ENCODE measurements at places on chromosomes 11 and 22. TPM values are rescaled to one million over a fixed set of nuclear protein-coding genes. Genes with fewer than 3 reads are reported as not detected.

DNA sequence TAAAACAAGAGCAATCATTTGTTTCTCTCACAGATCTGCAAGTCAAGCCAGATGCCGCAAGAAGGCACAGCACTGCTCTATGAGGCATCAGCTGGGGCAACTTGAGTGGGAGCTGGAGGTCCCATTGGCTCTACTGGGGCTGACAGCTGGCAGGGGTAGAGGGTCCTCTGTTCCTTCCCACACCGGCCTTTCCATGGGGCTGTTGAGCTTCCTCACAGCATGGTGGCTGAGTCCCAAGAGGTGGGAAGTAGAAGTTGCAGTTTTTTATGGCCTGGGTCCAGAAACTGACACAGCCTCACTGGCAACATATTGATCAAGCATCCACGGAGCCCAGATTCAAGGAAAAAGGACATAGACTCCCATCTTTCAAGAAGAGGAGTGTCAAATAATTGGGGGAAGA is 34.4 kb downstream of the RPL3 start:
- DNase-seq = no peak

HYOU1 gene
- total RNA-seq = 108 TPM

GRCh38 chr22:19383292-19383691 is 48.2 kb downstream of the HIRA start:
- no peak for DNase-seq

- no peak for DNase-seq
Observed at GRCh38 chr11:11615086-11615485, 6.7 kb downstream of the GALNT18 start.

GRCh38 chr11:18265949-18266348 is at the start of gene SAA1:
SAA1 (plus strand) TSS chr11:18266264; CDS start chr11:18266888, 624 bp downstream.
- no peak for DNase-seq

- DNase-seq = peak; percentile 50
Observed at GRCh38 chr11:120334894-120335462, 1.2 kb upstream of the ARHGEF12 start.

DNA sequence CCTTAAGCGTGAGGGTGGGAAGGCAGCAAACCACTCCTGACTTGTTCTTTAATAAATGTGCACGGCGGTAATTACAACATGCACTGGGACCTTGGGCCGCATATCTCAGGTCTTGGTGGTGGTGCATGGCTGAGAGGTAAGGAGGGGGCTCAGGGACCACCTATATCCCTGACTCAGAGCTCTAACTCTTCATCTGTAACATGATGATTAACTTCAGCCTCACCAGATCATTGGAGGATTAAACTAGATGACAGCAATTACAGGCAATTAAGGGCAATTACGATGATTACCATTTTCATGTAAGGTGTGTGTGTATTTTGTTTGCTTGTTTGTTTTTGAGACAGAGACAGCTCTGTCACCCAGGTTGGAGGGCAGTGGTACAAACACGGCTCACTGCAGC is 45.0 kb downstream of the FBLN1 start:
- DNase-seq = no peak

EIF4ENIF1 gene
- 26.6 TPM for total RNA-seq

MFNG gene
- total RNA-seq = 148 TPM

GRCh38 chr11:16812274-16812673 is 73.8 kb downstream of the C11orf58 start:
- no peak for DNase-seq

DNA sequence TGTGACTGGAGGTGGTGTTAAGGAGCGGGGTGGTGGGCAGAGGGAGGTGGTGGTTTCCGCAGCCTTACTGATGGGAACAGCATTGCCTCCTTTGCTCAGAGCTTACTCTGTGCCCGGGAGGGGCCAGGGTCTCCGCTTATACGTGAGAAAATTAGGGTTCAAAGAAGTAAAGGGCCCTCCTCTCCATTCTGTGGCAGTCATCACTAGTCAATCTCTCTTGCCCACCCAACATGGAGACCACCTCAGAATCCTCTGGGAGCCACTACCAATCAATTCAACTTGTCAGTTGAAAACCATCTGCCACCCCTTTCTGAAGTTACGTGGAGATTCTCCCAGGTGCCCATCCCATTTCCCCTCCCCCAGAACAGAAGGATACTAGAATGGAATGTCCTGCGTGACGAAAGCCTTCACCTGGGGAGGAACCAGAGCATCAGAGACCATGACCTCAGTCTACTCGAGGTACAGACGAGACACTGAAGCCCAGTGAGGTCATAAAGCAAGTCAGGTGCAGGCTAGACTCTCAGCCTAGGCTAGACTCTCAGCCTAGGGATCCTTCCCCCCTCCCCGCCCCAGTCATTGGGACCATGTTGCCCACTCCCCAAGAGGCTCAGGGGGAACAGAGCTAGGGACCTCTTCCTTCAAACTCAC is 2.0 kb downstream of the SELENOM start:
- no peak for DNase-seq

GRCh38 chr11:112318184-112318591 is 57.5 kb upstream of the PLET1 start:
- DNase-seq = no peak

OR51B6 gene
- not detected for total RNA-seq

DBX1 gene
- not detected for total RNA-seq

SLC22A25 gene
- not detected for total RNA-seq

- peak; percentile 44 for DNase-seq
Observed at GRCh38 chr22:35337932-35338331, 38.2 kb downstream of the TOM1 start.

RAB36 gene
- 0.17 TPM for total RNA-seq

DNA sequence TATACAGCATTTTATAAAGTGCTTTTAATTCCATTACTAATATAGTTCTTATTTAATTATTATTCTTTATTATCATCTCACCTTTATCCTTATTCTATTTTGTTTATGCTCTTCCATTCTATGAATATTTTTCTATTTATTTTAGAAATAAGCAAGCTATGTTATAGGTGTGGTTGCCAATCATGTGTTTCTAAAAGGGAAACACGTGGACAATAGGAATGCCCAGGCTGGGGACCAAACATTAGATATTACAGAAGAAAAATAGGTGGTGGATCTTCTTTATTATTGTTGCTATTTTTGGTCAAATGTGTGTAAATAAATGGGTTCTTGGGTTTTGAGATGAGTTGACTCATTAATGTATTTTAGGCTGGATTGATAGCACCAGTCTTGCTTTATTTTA is 438.3 kb downstream of the RAB38 start:
- no peak for DNase-seq

INSC gene
- not detected for total RNA-seq

DNA sequence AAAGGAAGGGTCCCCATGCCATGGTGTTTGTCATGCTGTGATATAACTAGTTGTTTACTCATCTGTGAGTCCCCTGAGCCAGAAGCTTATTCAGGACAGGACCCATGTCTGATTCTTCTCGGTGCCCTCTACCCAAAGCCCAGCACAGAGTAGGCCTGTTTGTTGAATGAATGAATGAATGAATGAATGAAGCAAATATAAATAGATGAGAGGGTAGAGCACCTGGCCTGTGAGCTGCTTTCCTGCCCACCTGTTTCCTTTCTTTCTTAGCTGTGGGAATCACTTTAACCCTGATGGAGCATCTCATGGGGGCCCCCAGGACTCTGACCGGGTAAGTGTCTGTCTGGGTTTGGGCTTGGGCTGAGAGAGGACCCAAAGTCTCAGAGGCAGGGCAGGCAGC is 7.2 kb downstream of the CCS start:
- no peak for DNase-seq

GRCh38 chr22:50302564-50302963 is 4.9 kb downstream of the PLXNB2 start:
- no peak for DNase-seq

DNA sequence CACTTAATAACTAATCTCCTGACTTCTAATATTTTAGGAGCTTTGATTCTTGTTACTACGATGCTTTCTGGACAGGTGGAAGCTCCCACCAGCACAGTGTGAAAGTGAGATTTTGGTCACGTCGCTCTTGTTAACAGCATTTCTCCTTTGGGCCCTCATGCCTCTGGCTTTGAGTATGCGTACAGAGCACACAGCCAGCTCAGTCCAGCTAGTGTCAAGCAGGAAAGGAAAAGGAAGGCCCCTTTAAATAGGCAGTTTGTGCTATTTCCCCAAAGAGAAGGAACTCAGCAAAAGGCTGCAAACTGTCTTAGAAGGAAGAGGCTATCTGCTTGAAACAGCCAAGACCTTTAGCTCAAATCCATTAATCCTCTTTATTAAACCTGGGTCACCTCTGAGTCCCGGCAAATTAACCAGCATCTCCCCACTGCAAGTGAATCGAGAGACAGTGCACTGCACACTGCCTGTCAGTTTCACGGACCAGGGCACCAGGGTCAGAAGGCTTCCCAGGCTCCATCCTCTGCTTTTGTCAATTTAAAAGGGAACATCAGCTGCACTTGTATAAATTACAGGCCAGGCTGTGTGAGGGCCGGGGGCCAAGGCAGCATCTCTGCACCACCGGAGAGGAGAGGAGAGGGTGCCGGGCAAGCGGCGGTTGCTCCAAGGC is 34.7 kb downstream of the OPCML start:
- no peak for DNase-seq

UBQLNL gene
- total RNA-seq = 0.32 TPM

GRCh38 chr11:65420506-65420905 is 2.1 kb upstream of the NEAT1 start:
- DNase-seq = peak; percentile 53

DCUN1D5 gene
- 16.2 TPM for total RNA-seq

IL10RA gene
- 661 TPM for total RNA-seq

DNA sequence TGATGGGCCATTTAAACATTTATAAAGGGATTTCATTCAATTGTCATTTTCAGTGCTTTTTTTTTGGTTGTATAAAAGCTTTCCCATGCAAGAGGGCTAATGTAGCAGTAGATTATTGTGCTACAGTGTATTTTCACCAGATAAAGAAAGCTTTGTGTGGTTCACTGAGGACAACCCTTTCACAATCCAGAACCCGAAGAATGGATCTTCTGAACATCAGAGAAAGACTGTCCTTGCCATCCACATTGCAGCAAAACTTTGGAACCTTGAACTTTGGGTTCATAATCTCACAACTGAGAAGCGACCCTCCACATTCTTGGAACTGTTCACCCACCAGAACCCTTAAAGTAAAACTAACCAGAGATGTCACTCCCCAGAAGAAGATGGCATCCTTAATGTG is 9.3 kb downstream of the APOBEC3H start:
- DNase-seq = no peak

DNA sequence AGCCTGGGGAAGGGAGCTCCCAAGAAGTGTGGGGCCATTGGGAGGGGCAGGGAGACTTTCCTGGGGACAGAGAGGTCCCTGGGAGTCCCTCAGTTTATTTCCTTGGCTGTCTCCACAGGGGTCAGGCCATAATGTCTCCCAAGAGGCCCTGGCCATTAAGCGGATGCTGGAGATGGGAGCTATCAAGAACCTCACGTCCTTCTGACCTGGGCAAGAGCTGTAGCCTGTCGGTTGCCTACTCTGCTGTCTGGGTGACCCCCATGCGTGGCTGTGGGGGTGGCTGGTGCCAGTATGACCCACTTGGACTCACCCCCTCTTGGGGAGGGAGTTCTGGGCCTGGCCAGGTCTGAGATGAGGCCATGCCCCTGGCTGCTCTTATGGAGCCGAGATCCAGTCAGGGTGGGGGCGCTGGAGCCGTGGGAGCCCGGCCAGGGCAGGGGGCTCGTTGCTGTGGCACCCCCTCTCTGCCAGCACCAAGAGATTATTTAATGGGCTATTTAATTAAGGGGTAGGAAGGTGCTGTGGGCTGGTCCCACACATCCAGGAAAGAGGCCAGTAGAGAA is 58.4 kb downstream of the ST3GAL4 start:
- DNase-seq = no peak

DNA sequence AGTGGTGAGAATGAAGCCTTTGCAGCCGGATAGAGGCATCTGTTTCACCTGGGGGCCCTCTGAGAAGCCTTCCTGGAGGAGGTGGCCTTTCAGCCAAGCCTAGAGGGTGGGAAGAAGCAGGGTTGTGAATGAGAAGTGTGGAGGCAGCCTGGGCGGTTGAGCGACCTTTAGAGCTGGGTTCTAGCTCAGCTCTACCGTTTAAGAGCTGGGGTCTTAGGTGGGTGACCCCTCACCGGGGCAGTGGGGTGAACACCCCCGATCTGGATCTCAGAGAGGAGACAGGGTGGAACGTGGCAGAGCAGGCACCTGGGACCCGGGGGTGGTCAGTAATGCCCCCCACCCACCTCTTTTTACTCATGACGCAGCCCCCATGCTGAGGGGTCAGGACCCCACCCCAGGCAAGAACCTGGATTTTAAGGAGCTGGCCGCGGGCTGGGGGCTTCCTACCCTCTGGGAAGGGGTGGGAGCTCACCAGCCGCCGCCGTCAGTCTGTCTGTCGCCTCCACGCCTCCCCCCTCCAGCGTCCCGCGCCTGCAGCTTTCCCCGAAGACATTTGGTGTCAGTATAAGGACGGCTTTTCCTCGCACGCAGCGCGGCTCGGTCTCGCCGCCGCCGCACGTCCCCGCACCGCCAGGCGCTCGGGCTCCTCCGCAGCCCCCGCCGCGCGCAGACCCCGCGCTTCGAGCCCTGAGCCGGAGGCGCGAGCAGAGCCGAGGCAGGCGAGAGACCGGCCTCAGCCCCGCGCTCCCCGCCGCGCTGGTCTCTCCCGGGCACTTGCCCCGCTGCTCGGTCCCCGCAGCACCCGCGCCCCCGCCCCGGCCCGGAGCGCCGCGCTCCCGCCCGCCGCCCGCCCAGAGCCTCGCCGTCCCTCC is 13.3 kb upstream of the CACNA1I start:
- peak; percentile 52 for DNase-seq

DNA sequence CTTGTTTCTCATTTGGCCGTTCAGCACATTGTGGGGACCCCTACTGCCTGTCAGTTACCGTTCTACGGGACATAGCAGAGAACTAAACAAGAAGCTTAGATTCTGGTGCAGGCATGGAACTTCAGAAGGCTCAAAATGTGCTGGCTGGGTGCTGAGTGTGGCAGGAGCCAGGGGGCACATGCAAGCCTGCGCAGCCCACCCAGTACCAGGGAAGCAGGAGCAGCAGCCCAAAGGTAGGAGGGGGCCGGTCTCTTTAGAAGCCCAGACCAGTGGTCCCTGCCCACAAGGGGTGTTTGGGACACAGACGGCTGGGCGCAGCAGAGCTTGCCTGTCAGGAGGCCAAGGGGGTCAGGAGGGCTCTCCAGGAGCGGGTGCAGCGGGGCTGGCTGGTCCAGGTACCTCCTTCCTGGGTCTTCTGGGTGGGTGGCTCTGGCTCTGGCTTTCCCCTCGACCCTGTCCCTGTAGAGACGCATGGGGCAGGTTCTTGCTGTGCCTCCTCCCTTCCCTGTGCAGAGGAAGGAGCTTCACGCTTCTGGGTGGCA is 2.2 kb downstream of the PTDSS2 start:
- no peak for DNase-seq

- no peak for DNase-seq
Observed at GRCh38 chr22:32313532-32313931, 44.1 kb upstream of the RFPL3 start.

SMIM35 gene
- total RNA-seq = 1.2 TPM

ROBO3 gene
- total RNA-seq = 4.4 TPM

GRCh38 chr11:67396587-67397389 is 4.9 kb downstream of the PPP1CA start:
- DNase-seq = no peak

TSPAN32 gene
- 60.0 TPM for total RNA-seq

UCP2 gene
- 850 TPM for total RNA-seq
